Spleen (tissue), 13 donors: ENCODE measurements at places on chromosomes 2 and 18. TPM values are rescaled to one million over a fixed set of nuclear protein-coding genes. Genes with fewer than 3 reads are reported as not detected.

Gene RAB12
- total RNA-seq = 51.0 TPM

Gene PKDCC
- total RNA-seq = 73.5 TPM

Gene RFTN2
- 4.3 TPM for total RNA-seq

Gene SCRN3
- 23.0 TPM for total RNA-seq

DNA sequence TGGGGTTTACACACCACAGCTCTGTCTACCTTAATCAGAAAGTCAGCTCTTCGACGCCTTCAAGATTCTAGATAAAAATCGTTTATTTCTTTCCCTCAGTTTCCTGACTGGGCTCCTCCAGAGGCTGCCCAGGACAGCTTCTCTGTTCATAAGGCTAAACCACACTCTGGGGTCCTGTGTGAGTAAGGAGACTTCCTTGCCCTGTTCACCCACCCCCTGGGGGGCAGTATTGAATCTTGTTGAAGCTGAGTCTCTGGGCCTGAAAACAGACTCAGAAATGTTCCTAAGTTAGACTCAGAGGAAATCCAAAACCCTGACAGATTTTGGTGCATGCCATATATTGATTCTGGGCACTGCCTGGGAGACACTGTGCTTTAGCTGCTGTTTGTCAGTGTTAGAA is 43.0 kb downstream of the G6PC2 start:
- no peaks in the 10 kb centered on the region for H3K27me3 ChIP-seq
- H3K27ac ChIP-seq = no peak overlapping the region
- H3K4me3 ChIP-seq = no peak overlapping the region
- no peak for DNase-seq
- no peaks in the 10 kb centered on the region for H3K36me3 ChIP-seq
- H3K4me1 ChIP-seq = no peaks in the 10 kb centered on the region

GRCh38 chr2:172704072-172704936 is 31.3 kb upstream of the RAPGEF4 start:
- no peaks in the 10 kb centered on the region for H3K27me3 ChIP-seq
- H3K4me3 ChIP-seq = no peak overlapping the region
- no peak for DNase-seq
- H3K36me3 ChIP-seq = no peaks in the 10 kb centered on the region
- H3K27ac ChIP-seq = no peak overlapping the region

- no peak for DNase-seq
- no peak overlapping the region for H3K27ac ChIP-seq
- H3K4me3 ChIP-seq = no peak overlapping the region
- H3K36me3 ChIP-seq = no peaks in the 10 kb centered on the region
- H3K27me3 ChIP-seq = no peaks in the 10 kb centered on the region
Measured at GRCh38 chr2:69278366-69278765, 108.7 kb downstream of the GFPT1 start.

DNA sequence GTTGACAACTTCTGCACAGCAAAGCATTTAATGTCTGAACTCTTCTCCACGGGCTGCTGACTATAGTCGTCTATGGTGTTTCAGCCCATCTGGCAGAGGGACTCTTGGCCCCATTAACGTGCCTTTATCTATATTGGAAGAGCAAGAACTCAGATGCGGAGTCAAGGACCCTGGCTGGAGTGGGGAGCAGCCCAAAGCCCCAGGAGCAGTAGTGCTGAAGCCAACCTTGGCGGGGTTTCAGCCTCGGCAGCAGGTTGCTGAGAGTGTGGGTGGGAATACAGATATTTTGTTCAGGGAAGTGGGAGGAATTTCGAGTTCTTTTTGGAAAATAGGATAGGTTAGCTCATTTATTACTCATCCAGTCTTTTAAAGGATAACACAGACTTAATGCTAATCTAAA is 34.2 kb downstream of the TMEM17 start:
- H3K4me3 ChIP-seq = no peak overlapping the region
- H3K27me3 ChIP-seq = no peaks in the 10 kb centered on the region
- peaks cover 21% of the 10 kb centered on the region for H3K4me1 ChIP-seq
- H3K36me3 ChIP-seq = no peaks in the 10 kb centered on the region
- no peak for DNase-seq

- H3K27ac ChIP-seq = no peak overlapping the region
- peaks cover 19% of the 10 kb centered on the region for H3K36me3 ChIP-seq
- no peaks in the 10 kb centered on the region for H3K4me1 ChIP-seq
- H3K4me3 ChIP-seq = no peak overlapping the region
- no peak for DNase-seq
- H3K27me3 ChIP-seq = no peaks in the 10 kb centered on the region
Measured at GRCh38 chr2:230050136-230050535, 18.6 kb downstream of the SLC16A14 start.

DNA sequence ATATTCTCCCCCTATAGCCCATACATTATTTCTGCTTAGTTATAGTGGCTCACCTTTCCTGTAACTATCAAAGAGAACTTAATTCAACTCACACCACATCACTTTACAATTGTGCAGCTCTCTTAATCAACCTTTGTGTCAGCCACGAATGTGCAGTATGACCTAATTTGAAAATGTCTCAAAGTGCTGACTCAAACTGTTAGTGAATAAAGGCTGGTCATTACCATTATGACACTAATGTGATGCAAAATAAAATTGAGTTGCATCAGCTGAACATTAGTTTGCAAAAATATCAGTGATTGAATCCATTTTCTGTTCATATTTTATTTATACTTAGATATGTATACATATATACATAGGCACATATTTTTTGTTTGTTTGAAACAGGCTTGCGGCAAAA is 251.8 kb downstream of the MEIS1 start:
- no peaks in the 10 kb centered on the region for H3K27me3 ChIP-seq
- no peak overlapping the region for H3K27ac ChIP-seq
- no peak for DNase-seq
- no peak overlapping the region for H3K4me3 ChIP-seq
- no peaks in the 10 kb centered on the region for H3K36me3 ChIP-seq

GRCh38 chr2:154697418-154698252 is 860 bp upstream of the KCNJ3 start:
- H3K4me1 ChIP-seq = peaks cover 22% of the 10 kb centered on the region
- H3K27me3 ChIP-seq = no peaks in the 10 kb centered on the region
- H3K36me3 ChIP-seq = no peaks in the 10 kb centered on the region
- no peak overlapping the region for H3K27ac ChIP-seq

DNA sequence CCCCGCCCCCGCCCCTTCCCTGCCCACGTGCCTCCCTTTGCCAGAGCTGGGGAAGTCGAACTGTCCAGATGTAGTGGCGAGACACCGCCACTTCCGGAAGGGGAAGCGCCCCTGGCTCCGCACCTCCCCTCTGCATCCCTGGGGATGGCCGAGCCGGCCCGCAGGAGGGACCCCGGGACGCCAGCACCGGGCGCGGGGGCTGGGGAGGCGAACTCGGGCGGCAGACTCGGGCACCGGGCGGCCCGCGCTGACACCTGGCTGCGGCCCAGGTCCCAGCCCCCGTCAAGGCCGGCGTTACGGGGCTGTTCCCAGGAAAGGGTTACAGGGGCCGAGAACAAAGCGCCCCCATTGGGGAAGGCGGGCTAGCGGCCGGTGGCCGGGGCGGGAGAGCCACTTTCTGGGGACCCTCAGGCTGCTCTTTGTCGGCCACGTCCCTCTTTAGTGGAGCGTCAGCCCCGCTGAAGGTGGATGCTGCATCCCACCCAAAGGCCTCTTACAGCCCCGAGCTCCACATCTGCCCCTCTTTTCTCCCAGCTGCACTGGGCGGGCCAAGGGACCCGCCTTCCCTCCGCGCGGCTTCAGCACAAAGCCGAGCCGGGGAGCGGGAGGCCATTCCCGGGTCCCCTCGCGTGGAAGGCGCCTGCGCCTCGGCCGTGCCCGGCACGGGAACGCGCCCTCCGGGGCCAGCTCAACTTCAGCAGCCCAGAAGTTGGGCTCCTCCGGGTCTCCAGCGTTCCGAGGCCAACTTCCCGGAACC is 1.3 kb downstream of the SDC1 start:
- H3K27me3 ChIP-seq = peaks cover 66% of the 10 kb centered on the region
- H3K27ac ChIP-seq = no peak overlapping the region
- H3K4me1 ChIP-seq = peaks cover 4% of the 10 kb centered on the region
- H3K4me3 ChIP-seq = peak overlapping the region; percentile 52
- no peaks in the 10 kb centered on the region for H3K36me3 ChIP-seq
- peak; percentile 81 for DNase-seq

DNA sequence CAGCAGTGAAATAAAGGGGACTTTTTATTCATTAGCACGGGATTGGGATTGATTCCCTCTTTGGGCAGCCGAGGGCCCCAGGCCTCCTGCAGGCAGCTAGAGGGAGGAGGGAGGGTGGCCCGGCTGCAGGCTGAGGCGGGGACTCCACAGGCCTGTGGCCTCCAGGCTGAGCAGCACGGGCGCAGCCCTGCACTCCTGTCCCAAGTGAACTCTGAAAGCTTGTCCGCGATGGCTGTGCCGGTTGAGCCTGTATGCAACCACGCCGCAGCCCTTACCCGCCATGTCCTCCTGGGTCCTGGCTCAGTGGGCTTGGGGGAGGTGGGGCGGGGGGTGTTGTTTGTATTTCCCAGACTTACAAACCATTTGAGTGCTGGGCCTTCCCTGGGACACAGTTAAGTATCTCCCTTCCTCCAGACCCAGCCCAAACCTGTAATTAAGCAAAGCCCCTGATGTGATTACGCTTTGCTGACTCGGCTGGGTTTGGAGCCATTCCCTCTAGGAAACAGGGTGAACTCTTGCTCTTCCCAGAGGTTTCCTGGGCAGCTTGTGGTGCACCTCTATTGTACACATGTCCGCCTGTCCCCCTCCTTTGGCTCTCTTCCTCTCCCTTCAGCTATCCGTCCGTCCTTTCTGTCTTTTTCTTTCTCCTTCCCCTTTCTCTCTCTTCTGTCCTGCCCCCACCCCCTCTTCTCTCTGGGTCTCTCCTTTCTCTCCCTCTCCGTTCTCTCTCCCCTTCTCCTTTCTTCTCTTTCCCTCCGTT is 5.3 kb downstream of the GLI2 start:
- H3K4me3 ChIP-seq = no peak overlapping the region
- H3K27ac ChIP-seq = no peak overlapping the region
- DNase-seq = peak; percentile 72
- peaks cover 13% of the 10 kb centered on the region for H3K4me1 ChIP-seq
- H3K27me3 ChIP-seq = peaks cover 57% of the 10 kb centered on the region

- H3K27ac ChIP-seq = peak overlapping the region; percentile 27
- H3K36me3 ChIP-seq = no peaks in the 10 kb centered on the region
- DNase-seq = no peak
- H3K4me3 ChIP-seq = no peak overlapping the region
Measured at GRCh38 chr2:30361751-30362394, 85.2 kb upstream of the LCLAT1 start.

DNA sequence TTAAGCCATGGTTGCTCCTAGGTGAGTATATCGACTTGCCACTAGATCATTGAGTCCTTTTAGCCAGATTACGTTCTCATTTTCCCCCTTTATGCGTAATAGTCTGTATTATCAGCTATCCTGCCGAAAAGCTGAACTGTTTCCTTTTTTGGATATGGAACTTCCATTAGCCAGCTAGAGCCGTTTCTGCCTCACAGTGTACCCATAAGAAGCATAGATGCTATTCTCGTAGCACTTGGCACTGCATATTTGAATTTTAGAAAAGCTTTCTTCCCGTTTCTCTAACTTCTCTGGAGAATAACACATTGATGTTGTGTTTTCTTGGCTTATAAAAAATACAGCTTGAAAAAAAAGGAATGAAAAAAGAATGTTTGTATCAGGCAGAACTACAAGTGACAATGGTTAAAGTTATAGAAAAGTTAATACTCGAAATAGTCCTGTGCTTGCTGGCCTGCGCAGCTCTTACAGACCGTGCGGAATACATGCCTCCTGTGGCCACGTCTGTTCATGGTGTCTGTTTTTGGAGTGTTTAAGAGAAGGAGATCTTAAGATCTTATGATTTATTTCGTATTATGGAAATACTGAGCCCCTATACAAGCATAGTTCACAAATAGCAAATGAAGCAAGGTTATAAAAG is 710 bp downstream of the DUSP19 start:
- H3K4me3 ChIP-seq = peak overlapping the region; percentile 56
- no peaks in the 10 kb centered on the region for H3K27me3 ChIP-seq
- H3K36me3 ChIP-seq = no peaks in the 10 kb centered on the region
- DNase-seq = no peak
- peak overlapping the region; percentile 82 for H3K27ac ChIP-seq

- H3K27ac ChIP-seq = no peak overlapping the region
- DNase-seq = no peak
- H3K36me3 ChIP-seq = no peaks in the 10 kb centered on the region
- H3K4me3 ChIP-seq = no peak overlapping the region
- no peaks in the 10 kb centered on the region for H3K27me3 ChIP-seq
Measured at GRCh38 chr2:55302241-55302640, 33.2 kb upstream of the MTIF2 start.

- no peak for DNase-seq
- H3K36me3 ChIP-seq = no peaks in the 10 kb centered on the region
- H3K27me3 ChIP-seq = peaks cover 4% of the 10 kb centered on the region
- no peak overlapping the region for H3K27ac ChIP-seq
Measured at GRCh38 chr2:134724341-134724740, 5.5 kb upstream of the TMEM163 start.

DNA sequence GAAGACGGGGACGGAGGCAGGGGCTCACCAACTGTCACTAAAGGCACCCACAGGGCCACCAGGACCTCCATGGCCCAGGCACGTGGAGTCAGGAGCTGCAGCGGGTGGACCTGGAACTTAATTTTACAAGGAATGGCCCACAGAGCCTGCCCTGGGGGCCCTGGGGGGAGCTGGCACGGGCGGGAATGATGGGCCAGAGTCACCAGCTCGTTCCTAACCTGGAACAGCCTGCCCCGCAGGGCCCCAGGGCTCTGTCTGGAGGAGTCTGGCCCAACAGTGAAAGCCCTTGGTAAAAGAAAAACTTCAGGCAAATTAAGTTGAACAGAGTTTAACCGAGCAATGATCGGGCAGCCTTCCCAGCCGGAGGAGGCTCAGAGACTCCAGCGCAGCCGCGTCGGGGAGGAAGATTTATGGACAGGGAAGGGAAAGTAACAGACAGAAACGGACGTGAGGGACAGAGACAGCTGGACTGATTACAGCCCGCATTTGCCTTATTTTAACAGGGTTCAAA is 118.4 kb upstream of the TMEM18 start:
- H3K4me1 ChIP-seq = no peaks in the 10 kb centered on the region
- DNase-seq = no peak
- H3K27me3 ChIP-seq = no peaks in the 10 kb centered on the region
- no peak overlapping the region for H3K4me3 ChIP-seq

DNA sequence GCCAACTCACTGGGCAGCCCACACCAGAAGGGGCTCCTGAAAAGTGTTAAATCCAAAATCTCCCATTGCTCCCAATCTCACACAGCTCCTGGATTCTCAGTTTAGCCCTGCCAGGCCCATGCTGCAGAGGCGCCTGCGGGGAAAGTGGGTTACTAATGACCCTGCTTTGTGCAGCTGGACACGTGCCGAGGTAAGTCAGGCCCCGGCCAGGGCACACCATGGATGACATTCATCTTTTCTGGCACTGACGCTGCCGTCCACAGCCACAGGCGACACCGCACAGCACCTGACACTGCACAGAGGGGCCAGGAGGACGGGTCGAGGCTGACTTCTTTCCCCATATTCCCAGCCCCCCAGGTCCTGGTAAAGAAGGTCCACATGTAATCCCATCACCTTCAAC is 193.5 kb downstream of the EIPR1 start:
- DNase-seq = no peak
- H3K27ac ChIP-seq = no peak overlapping the region
- H3K27me3 ChIP-seq = no peaks in the 10 kb centered on the region

GRCh38 chr18:8870528-8870927 is 165.2 kb downstream of the MTCL1 start:
- no peaks in the 10 kb centered on the region for H3K27me3 ChIP-seq
- H3K4me3 ChIP-seq = no peak overlapping the region
- no peak for DNase-seq
- H3K4me1 ChIP-seq = no peaks in the 10 kb centered on the region
